Mesothelial cell of epicardium (in vitro differentiated cells): ENCODE measurements at places on chromosomes 4 and X.

DNA sequence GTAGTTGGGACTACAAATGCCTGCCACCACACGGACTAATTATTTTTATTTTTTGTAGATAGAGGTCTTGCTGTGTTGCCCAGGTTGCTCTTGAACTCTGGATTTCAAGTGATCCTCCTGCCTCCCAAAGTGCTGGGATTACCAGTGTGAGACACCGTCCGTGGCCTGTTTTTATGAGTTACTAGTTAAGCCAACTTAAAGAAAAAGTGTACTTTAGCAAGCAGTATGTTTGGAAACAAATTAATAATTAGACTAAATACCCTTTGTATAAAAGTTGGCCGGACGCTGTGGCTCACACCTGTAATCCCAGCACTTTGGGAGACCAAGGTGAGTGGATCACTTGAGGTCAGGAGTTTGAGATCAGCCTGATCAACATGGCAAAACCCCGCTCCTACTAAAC lies 14.2 kb upstream of the PTPN13 start:
- no peak overlapping the region for H3K4me3 ChIP-seq
- DNase-seq = no peak
- no peaks in the 10 kb centered on the region for H3K27me3 ChIP-seq
- H3K4me1 ChIP-seq = peaks cover 2% of the 10 kb centered on the region

DNA sequence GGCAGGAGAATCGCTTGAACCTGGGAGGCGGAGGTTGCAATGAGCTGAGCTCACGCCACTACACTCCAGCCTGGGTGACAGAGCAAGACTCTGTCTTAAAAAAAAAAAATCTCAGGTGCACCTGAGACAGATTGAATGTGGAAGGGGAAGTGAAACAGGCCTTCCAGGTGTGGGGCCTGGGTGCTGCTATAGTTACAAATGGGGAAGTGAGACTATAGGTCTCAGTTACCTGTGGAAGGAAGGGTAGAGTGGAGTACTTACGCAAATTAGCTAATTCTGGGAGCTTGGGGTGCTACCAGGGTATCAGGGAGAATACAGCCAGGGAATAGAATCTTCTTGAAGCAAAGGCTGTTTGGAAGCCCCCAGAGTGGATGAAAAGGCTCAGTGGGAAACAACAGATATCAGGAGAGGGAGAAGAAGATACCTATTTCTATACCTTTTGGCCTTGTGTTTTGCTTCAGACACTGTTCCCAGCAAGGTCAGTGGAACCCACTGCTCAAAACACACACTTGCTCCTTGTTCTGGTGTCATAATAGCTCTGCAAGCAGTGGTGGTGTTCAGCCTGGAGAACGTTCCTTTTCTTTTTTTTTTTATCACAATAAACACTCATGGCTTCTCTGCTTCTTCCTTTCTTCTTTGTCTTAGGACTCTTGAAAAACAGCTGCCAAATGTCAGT lies 7.0 kb downstream of the CD38 start:
- no peaks in the 10 kb centered on the region for H3K36me3 ChIP-seq
- H3K4me1 ChIP-seq = no peaks in the 10 kb centered on the region
- H3K27me3 ChIP-seq = peaks cover 43% of the 10 kb centered on the region
- no peak overlapping the region for H3K27ac ChIP-seq
- DNase-seq = no peak

GRCh38 chr4:79907001-79907400 lies 166.0 kb downstream of the ANTXR2 start:
- H3K4me3 ChIP-seq = no peak overlapping the region
- no peak overlapping the region for H3K27ac ChIP-seq
- peaks cover 20% of the 10 kb centered on the region for H3K36me3 ChIP-seq
- DNase-seq = no peak

DNA sequence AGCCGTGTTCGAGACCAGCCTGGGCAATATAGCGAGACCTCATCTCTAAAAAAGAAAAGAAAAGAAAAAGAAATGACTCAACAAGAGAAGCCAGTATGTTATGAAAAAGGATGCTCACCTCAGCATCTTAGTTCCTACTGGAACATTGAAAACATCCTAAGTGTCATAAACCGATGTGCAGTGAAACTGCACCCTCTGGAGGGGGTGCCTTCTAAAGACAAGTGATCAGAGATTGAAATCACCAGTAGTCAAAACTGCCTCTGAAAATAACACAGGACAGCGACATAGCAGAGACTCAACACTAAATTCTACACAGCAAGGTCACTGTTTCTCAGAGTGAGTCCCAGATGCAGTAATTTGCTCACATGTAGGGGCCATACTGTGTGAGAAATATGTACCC lies 28.0 kb upstream of the ATP6AP2 start:
- no peaks in the 10 kb centered on the region for H3K27me3 ChIP-seq
- H3K36me3 ChIP-seq = no peaks in the 10 kb centered on the region
- H3K27ac ChIP-seq = no peak overlapping the region
- no peak for DNase-seq
- H3K4me1 ChIP-seq = peaks cover 3% of the 10 kb centered on the region

- peak overlapping the region; percentile 87 for H3K27ac ChIP-seq
- H3K27me3 ChIP-seq = no peaks in the 10 kb centered on the region
- peak overlapping the region; percentile 7 for H3K4me3 ChIP-seq
- H3K36me3 ChIP-seq = peaks cover 3% of the 10 kb centered on the region
- no peak for DNase-seq
Observed at GRCh38 chr4:109009909-109010308, 247.1 kb upstream of the ETNPPL start.

- H3K4me1 ChIP-seq = peaks cover 12% of the 10 kb centered on the region
- H3K4me3 ChIP-seq = no peak overlapping the region
- no peaks in the 10 kb centered on the region for H3K27me3 ChIP-seq
- H3K27ac ChIP-seq = no peak overlapping the region
Observed at GRCh38 chrX:38458071-38458470, 103.3 kb upstream of the TSPAN7 start.

- H3K27me3 ChIP-seq = no peaks in the 10 kb centered on the region
- H3K4me1 ChIP-seq = peaks cover 13% of the 10 kb centered on the region
- no peak overlapping the region for H3K4me3 ChIP-seq
- DNase-seq = no peak
- H3K27ac ChIP-seq = no peak overlapping the region
Observed at GRCh38 chrX:124426288-124427169, 80.2 kb downstream of the SH2D1A start.

DNA sequence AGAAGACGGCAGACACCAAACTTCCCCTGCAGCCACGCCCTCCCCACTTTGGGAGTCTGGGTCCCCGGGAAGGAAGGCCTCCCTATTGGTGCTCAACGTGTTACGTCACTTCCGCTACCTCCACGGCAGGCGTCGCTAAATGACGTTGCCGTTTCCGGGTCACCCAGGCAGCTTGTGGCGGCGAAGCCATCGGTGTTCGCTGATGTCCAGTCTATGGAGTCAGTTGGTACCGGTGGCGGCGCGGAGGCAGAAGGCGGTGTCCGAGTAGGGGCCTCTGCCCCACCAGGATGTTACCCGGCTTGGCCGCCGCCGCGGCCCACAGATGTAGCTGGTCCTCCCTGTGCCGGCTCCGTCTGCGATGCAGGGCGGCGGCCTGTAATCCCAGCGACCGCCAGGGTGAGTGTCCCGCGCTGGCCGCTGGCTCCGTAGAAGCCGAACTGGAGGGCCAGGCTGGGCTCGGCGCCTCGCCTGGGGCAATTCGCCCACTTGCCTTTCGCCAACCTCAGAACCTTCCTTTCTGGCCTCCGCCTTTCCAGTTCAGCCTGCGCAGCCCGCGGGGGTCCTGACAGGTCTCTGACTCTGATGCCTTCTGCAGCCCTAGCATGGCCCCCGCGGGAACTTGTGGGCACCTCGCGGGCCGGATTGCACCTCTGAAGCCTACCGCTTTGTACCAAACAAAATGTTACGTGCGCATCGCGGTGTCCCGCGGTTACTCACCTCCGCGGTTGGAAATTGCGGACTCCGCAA lies at the start of gene SLC30A9:
SLC30A9 (plus strand) TSS at position 166 of the 747 bp plus-strand sequence; CDS start at position 288, 122 bp downstream.
- H3K4me3 ChIP-seq = peak within 1 kb of the TSS; percentile 100
- peak within 1 kb of the TSS; percentile 99 for H3K27ac ChIP-seq
- H3K36me3 ChIP-seq = peaks cover 3% of the 10 kb centered on the region
- peaks cover 27% of the 10 kb centered on the region for H3K4me1 ChIP-seq
- peak; percentile 78 for DNase-seq
- H3K27me3 ChIP-seq = no peaks in the 10 kb centered on the region

DNA sequence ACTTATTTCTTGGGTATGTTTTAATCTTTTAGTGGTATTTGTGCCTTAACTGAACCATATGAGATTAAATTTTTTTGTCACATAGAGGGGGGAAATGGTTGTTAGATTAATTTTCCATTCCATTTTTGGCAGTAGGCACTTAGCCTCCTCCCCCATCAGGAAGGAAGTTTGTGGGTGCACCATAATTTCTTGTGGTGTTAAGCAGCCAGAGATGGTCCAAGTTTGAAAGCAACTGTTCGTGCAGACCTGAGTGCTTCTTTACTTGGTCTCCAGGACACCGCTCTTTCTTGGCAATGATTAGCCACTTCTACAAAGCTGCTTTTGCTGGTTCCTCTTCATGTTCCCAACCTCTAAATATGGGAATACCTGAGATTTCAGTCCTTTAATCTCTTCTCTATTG lies 92.7 kb upstream of the RPL34 start:
- H3K36me3 ChIP-seq = no peaks in the 10 kb centered on the region
- no peak overlapping the region for H3K27ac ChIP-seq
- H3K27me3 ChIP-seq = no peaks in the 10 kb centered on the region
- no peaks in the 10 kb centered on the region for H3K4me1 ChIP-seq
- no peak overlapping the region for H3K4me3 ChIP-seq

GRCh38 chrX:41180194-41180908 lies 95.1 kb downstream of the USP9X start:
- H3K36me3 ChIP-seq = peaks cover 7% of the 10 kb centered on the region
- H3K4me1 ChIP-seq = no peaks in the 10 kb centered on the region
- H3K4me3 ChIP-seq = no peak overlapping the region
- no peak for DNase-seq

GRCh38 chr4:102430461-102430910 lies 70.7 kb upstream of the NFKB1 start:
- peaks cover 29% of the 10 kb centered on the region for H3K4me1 ChIP-seq
- H3K27ac ChIP-seq = peak overlapping the region; percentile 86
- H3K4me3 ChIP-seq = peak overlapping the region; percentile 89
- no peaks in the 10 kb centered on the region for H3K27me3 ChIP-seq

DNA sequence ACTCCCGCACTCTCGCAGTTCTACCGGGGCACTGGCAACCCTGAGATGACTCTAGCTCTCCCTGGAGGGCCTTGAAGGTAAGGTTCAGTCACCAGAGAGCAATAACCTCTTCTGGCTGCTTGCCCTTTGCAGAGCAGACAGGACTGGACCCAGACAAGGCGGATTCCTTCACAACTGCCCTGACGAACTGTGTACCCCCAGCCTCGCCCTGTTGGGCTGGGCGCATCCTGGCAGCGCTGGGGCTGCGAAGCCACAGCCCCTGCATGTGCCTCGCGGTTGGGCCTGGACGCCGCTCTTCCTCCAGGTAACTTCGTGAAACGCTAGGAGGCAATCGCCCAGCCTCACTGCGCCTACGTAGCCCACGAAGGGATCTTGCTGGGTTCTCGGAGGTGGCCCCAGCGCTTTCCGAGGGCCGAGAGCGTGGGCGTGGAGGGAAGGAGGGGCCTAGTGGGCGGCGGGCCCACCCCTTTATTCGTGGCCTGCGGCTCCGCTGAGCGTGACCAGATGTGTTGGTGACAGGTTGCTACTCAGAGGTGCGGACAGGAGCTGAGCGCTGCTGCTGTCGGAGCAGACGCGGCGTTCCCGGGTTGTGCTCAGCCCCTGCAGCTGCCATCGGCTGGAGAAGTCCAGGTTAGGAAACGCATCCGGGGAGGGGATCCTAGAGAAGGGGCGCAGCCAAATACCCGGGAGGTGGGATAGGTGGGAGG lies 1.9 kb upstream of the MAMLD1 start:
- no peak overlapping the region for H3K27ac ChIP-seq
- no peak for DNase-seq
- H3K36me3 ChIP-seq = no peaks in the 10 kb centered on the region
- H3K4me1 ChIP-seq = peaks cover 12% of the 10 kb centered on the region
- H3K27me3 ChIP-seq = peaks cover 78% of the 10 kb centered on the region

DNA sequence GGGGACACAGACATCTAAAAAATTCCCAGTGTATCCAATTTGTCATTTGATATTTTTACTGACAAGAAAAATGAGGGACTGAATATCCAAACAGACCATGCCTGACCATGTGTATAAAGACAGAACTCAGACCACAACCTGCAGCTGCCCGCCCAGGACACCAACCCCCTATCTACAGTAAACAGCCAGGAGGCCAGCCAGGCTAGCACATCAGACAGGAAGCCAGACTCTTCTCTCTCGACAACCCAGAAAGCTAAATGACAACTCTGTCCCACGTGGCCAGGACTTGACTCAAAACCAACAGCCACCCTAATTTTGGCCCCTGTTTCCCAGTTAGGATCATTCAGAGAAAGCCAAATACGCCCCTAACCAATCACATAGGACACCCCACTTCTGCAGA lies 15.1 kb downstream of the AFAP1 start:
- DNase-seq = no peak
- H3K27me3 ChIP-seq = no peaks in the 10 kb centered on the region
- peaks cover 18% of the 10 kb centered on the region for H3K36me3 ChIP-seq
- H3K27ac ChIP-seq = peak overlapping the region; percentile 85

DNA sequence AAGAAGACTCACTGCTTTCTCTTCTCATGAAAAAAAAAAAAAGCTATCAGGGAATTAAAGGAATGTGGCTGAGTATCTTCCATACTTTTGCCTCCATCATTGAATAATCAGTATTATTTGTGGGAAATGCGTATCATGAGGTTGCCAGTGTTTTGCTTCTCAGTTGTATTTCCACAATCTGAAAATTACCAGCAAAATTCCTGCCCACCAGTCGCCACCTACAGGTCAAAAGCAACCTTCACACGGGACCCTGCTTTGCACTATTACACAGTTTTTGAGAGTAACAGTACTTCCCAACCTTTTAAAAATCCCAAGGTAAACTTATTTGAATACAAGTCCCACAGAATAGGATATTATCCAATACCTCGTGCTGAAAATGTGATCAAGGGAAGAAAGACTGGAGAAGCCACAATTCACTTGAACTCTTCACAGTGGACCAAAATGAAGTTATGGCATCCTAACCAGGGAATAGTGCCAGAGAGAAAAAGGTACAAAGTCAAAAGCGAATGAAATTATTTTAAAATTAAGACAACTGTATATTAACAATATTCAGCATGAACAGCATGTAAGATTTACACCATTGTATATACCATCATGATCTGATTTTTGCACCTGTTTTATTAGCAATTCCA lies 30.4 kb downstream of the PGRMC1 start:
- H3K27me3 ChIP-seq = peaks cover 2% of the 10 kb centered on the region
- H3K4me3 ChIP-seq = no peak overlapping the region
- H3K27ac ChIP-seq = no peak overlapping the region

GRCh38 chr4:17869327-17869726 lies 58.5 kb downstream of the NCAPG start:
- H3K36me3 ChIP-seq = peaks cover 3% of the 10 kb centered on the region
- DNase-seq = no peak

GRCh38 chr4:171042989-171043524 lies 770.1 kb upstream of the GALNTL6 start:
- H3K4me3 ChIP-seq = no peak overlapping the region
- DNase-seq = peak; percentile 14
- H3K27ac ChIP-seq = no peak overlapping the region
- no peaks in the 10 kb centered on the region for H3K4me1 ChIP-seq
- peaks cover 1% of the 10 kb centered on the region for H3K36me3 ChIP-seq
- H3K27me3 ChIP-seq = no peaks in the 10 kb centered on the region

GRCh38 chr4:139965789-139966188 lies 188.2 kb downstream of the MAML3 start:
- H3K4me3 ChIP-seq = no peak overlapping the region
- DNase-seq = no peak
- H3K27ac ChIP-seq = no peak overlapping the region
- no peaks in the 10 kb centered on the region for H3K36me3 ChIP-seq
- peaks cover 50% of the 10 kb centered on the region for H3K4me1 ChIP-seq

- H3K36me3 ChIP-seq = peaks cover 42% of the 10 kb centered on the region
- H3K27me3 ChIP-seq = no peaks in the 10 kb centered on the region
- no peak for DNase-seq
- no peak overlapping the region for H3K27ac ChIP-seq
Observed at GRCh38 chr4:183304538-183304937, 15.5 kb downstream of the CLDN22 start.
